ENCODE measurements at places on chromosomes 3 and 15. TPM values are rescaled to one million over a fixed set of nuclear protein-coding genes. Genes with fewer than 3 reads are reported as not detected.

NKIRAS1 gene
- total RNA-seq: 10.0 TPM

- no peak for DNase-seq
Observed at GRCh38 chr3:157409516-157409915, 27.1 kb upstream of the PTX3 start.

SUMF1 gene
- total RNA-seq: 57.6 TPM

ERC2 gene
- 0.53 TPM for total RNA-seq

- no peak for DNase-seq
Observed at GRCh38 chr15:36218322-36218721, 361.1 kb upstream of the CDIN1 start.

- DNase-seq: no peak
Observed at GRCh38 chr3:126851382-126851781, 131.5 kb upstream of the PLXNA1 start.

DNA sequence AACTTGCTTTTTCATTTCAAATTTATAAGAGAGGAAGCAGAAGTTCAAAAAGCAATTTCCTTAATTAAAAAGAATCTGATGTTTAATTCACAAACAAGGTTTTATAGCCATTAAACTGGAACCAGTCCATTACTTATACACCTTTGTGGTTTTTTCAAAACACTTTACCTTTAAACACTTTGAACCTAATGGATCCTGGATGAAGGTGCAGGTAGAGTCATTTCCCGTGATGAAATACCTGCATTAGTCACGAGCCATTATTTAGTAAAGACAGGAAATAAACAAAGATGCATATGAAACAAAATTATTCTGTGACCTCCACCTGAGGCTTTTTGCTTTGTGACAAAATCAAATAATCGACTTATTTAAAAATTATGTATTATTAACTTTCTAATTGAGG, 341.7 kb upstream of the UBE2E2 start:
- no peak for DNase-seq

Data from pulmonary artery endothelial cell (primary cell).